ENCODE measurements at places on chromosomes 13 and 19. TPM values are rescaled to one million over a fixed set of nuclear protein-coding genes. Genes with fewer than 3 reads are reported as not detected.

DNA sequence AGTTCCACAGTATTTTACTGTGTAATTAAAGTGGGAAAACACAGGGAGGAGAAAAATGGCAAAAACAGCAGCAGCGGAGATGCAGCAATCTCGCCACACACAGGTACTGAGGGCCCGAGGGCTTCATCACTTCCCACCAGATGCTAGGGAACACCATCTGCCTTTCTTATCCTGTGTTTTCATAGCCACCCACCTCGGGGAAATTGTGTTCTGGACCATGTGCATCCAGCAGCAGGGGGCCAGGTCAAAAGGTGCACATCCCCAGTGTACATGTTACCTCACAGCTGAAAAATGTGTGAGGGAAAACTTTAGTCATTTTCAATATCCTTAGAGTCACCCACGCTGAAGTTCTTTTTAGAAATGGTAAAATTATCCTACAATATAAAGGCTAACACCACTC, 30.2 kb downstream of the PDCD5 start:
- no peak overlapping the region for H3K4me3 ChIP-seq
- no peak for DNase-seq
- H3K4me1 ChIP-seq: peaks cover 5% of the 10 kb centered on the region
- H3K36me3 ChIP-seq: peaks cover 79% of the 10 kb centered on the region

DNA sequence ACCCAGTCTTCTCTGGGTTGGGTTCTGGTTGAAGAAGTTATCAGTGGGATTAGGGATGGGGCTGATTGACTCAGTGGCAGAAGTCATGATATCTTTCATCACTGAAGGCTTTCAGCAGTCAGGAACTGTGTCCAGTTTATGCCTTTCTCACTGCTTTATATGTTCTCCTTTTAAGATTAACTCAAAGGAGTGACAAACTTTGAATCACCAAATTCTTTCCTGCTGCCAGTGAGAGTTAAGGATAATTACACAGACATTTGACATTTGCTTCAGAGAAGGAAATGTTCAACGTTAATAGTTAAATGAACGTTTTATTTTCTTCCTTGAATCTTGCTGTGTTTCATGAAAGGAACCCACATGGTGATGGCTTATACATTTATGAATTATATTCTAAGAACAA, 41.0 kb upstream of the CNMD start:
- no peak overlapping the region for H3K4me3 ChIP-seq
- no peak overlapping the region for H3K27ac ChIP-seq
- DNase-seq: no peak
- no peaks in the 10 kb centered on the region for H3K27me3 ChIP-seq
- no peaks in the 10 kb centered on the region for H3K36me3 ChIP-seq

GRCh38 chr19:17402982-17403855, 2.2 kb downstream of the BST2 start:
- peaks cover 44% of the 10 kb centered on the region for H3K4me1 ChIP-seq
- H3K36me3 ChIP-seq: peaks cover 34% of the 10 kb centered on the region
- no peaks in the 10 kb centered on the region for H3K27me3 ChIP-seq

- H3K36me3 ChIP-seq: peaks cover 5% of the 10 kb centered on the region
- H3K27me3 ChIP-seq: no peaks in the 10 kb centered on the region
Observed at GRCh38 chr13:50080911-50081678, 65.9 kb downstream of the KCNRG start.

Gene SELENOW
- 91.9 TPM for total RNA-seq

DNA sequence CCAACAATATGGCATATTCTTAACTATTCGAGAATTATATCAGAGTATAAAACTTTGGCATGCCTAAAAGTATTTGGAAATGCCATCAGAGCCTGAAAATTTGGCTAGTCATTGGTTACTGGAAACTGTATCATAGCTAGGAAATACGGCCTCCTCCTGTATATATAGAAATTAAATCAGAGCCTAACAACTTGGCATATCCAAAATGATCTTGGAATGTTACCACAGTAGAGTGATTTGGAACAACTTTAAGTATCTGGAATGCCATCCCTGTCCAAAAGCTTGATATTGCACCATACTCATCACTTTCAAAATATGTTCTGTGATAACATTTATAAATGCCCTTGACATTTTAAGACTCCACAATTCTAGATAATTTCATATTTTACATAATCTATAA, 335.8 kb downstream of the SLITRK1 start:
- H3K27me3 ChIP-seq: no peaks in the 10 kb centered on the region
- H3K4me1 ChIP-seq: no peaks in the 10 kb centered on the region
- no peaks in the 10 kb centered on the region for H3K36me3 ChIP-seq
- DNase-seq: no peak

Gene ZNF285
- total RNA-seq: 0.65 TPM

- no peak for DNase-seq
- H3K4me1 ChIP-seq: no peaks in the 10 kb centered on the region
- H3K36me3 ChIP-seq: no peaks in the 10 kb centered on the region
- H3K4me3 ChIP-seq: no peak overlapping the region
Observed at GRCh38 chr13:98940325-98941001, 37.4 kb downstream of the DOCK9 start.

DNA sequence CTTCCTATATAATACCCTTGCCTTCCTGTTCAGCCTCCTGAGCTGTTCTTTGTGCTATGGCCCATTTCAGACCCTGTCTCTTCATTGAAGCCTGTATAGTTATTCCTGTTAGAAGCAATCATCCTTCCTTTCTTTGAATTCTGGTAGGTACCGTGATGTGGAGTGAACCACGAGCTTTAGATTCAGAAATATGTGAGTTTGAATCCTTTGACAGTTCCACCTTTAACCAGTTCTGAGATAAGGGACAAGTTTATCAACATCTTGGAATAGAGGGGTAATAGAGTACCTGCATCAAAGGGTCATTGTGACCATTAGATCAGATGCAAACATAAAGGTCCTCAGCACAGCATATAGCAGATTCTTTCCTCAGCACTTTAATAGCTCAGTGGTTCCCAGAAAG, 12.3 kb upstream of the CXCL17 start:
- no peak overlapping the region for H3K4me3 ChIP-seq
- no peak overlapping the region for H3K27ac ChIP-seq
- H3K4me1 ChIP-seq: peaks cover 1% of the 10 kb centered on the region
- no peaks in the 10 kb centered on the region for H3K36me3 ChIP-seq
- H3K27me3 ChIP-seq: peaks cover 6% of the 10 kb centered on the region
- no peak for DNase-seq

DNA sequence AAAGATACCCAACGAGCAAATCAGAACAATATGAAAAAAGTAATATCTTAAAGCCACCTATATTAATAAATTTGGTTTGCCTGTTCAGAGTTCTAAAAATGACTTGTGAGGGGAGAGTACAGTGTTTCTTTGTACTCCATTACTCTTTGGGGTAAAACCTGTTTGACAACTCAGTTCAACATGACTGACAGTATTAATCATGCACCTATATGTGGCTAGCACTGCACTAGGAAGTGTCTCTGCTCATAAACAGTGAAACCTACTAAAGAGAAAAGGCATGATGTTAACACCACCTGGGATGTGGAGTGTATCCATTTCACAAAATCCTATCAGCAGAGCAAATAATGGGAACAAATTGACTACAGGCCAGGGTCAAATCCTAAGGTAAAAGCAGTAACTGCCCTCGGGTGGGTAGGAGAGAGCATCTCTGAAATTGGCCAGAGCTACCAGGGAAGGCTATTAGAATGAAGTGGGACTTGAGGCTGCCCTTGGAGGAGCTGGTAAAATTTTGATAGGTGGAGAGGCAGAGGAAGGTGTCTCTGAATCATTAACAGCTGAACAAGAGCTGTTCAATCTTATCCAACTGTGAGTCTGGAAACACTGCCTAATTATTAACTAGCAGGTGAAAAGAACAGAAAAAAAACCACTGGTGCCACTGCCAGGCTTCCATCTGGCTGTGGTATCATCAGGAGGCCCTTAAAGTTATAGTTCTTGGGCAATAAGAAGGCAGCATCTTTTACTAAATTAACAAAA, 365.1 kb downstream of the DNAJC15 start:
- no peak for DNase-seq
- H3K4me1 ChIP-seq: no peaks in the 10 kb centered on the region
- H3K27ac ChIP-seq: no peak overlapping the region
- no peaks in the 10 kb centered on the region for H3K36me3 ChIP-seq
- no peak overlapping the region for H3K4me3 ChIP-seq

DNA sequence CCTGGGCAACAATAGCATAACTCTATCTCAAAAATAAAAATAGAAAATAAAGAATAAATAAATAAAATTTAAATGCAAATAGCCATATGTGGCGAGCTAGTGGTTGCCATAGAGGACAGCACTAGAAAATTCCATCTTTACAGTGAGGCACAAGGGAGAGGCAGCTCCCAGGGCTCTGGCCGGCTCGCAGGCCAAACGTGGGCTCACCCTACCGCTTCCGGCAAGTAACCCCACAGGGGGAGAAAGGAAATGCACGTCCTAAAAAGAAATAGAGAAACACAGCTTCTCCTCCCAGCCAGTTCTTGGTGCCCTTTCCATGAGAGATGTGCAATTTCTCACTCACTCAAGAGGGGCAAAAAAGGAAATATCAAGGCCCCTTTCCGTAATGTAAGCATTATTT, 12.4 kb upstream of the GRWD1 start:
- peaks cover 55% of the 10 kb centered on the region for H3K36me3 ChIP-seq
- H3K27me3 ChIP-seq: no peaks in the 10 kb centered on the region
- no peak overlapping the region for H3K27ac ChIP-seq
- no peak for DNase-seq
- H3K4me1 ChIP-seq: no peaks in the 10 kb centered on the region

DNA sequence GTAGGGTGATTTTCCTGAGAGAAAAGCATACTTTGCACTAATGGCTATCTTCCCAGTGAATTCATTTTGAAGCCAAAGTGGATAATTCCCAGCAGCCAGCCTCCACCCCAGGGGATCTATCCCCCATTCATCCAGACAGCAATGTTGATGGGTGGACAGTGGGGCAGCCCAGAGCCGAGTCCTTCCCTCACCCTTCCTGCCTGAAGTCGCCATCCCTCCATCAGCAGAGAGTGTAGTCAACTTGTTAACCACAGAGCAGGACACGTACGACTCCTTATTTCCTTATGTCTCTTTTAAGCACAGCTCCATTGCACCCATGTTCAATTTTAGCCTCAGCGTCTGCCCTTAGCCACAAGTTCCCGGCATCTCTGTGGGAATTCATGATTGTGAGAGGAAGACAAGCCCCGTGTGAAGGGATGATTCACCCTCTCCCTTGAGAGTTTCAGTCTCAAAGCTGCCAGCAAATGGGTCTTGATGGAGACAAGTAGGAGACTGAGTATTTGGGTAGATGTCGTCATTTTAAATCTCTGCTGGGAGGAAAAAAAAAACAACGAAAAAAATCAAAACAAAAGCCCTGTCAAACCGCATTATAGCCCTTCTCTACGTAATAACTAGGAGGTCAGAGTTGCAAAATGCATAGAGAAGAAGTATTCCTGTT, 58.3 kb upstream of the MEDAG start:
- H3K27ac ChIP-seq: no peak overlapping the region
- H3K27me3 ChIP-seq: no peaks in the 10 kb centered on the region
- no peaks in the 10 kb centered on the region for H3K4me1 ChIP-seq
- no peaks in the 10 kb centered on the region for H3K36me3 ChIP-seq

Gene KLHL1
- total RNA-seq: not detected

DNA sequence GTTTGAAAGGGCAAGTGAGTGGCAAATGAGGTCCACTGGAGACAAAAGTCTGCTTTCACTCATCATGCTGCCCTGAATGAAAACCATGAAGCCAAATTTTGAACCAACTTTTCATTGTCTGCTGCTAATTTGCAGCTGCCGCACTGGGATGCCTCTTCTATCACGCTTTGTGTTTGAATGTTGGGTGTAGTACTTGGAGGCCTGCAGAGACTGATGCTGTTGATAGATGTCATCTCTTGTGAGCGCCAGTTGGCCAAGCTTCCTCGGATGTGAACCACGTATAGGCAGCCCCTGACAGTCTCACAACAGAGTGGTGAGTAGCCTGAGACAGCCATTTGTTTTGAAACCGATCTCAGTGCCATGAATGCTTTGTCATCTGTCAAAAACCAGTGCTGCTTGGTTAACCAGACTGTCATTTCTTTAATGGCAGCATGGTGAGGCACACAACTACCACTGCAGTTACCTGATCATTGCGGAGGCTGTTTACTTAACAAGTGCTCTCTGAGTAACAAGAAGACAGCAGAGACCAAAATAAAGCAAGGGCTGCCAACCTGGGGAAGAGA, 31.2 kb upstream of the SLC10A2 start:
- H3K4me1 ChIP-seq: no peaks in the 10 kb centered on the region
- no peak for DNase-seq
- H3K4me3 ChIP-seq: no peak overlapping the region
- H3K27ac ChIP-seq: no peak overlapping the region

Gene TMEM238
- total RNA-seq: 5.1 TPM

Gene ERICH6B
- not detected for total RNA-seq

- H3K27ac ChIP-seq: no peak overlapping the region
- no peaks in the 10 kb centered on the region for H3K4me1 ChIP-seq
- H3K27me3 ChIP-seq: peaks cover 9% of the 10 kb centered on the region
- no peak overlapping the region for H3K4me3 ChIP-seq
- no peak for DNase-seq
Observed at GRCh38 chr13:29887686-29888085, 37.3 kb upstream of the UBL3 start.

DNA sequence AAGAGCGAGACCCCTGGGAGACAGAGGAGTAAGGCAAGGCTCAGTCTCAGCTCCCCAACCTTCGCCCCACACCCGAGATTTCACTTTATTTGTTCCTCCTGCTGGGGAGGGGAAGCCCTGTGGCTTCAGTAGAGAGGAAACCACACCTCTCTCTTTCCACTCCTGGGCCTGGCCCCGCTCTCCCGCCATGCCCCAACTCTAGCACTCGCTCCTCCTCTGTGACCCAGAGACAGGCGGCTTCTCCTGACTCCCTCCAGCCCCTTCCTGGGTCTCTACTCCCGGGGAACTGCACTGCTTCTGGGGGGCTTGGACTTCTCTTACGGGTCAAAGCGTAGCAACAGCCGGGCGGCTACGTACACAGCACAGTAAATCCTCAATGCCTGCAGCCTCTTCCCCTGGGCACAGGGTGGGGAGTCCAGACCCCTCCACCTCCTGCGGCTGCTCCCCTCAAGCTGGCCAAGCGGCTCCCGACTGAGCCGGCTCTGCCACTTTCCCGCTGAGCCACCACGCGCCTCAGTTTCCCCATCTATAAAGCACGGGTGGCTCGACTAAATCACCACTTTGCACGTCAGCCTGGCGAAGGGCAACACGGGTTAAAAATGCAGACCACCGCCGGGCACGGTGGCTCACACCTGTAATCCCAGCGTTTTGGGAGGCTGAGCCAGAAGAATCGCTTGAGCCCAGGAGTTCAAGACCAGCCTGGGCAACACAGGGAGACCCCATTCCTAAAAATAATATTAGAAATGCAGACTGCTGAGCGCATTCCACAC, 1.4 kb downstream of the RNF126 start:
- no peaks in the 10 kb centered on the region for H3K27me3 ChIP-seq
- H3K27ac ChIP-seq: peak overlapping the region; percentile 98
- H3K4me1 ChIP-seq: peaks cover 75% of the 10 kb centered on the region

Gene ZNF177
- total RNA-seq: 0.45 TPM

- no peak overlapping the region for H3K27ac ChIP-seq
- no peaks in the 10 kb centered on the region for H3K36me3 ChIP-seq
- no peaks in the 10 kb centered on the region for H3K27me3 ChIP-seq
- no peak for DNase-seq
Observed at GRCh38 chr13:66899955-66900354, 330.2 kb downstream of the PCDH9 start.
